ENCODE measurements at places on chromosomes 12 and 14.

- DNase-seq, result no peak
Observed at GRCh38 chr12:4539167-4539870, 629 bp downstream of the RAD51AP1 start.

- no peak for DNase-seq
Observed at GRCh38 chr14:96863327-96863985, 66.3 kb downstream of the VRK1 start.

DNA sequence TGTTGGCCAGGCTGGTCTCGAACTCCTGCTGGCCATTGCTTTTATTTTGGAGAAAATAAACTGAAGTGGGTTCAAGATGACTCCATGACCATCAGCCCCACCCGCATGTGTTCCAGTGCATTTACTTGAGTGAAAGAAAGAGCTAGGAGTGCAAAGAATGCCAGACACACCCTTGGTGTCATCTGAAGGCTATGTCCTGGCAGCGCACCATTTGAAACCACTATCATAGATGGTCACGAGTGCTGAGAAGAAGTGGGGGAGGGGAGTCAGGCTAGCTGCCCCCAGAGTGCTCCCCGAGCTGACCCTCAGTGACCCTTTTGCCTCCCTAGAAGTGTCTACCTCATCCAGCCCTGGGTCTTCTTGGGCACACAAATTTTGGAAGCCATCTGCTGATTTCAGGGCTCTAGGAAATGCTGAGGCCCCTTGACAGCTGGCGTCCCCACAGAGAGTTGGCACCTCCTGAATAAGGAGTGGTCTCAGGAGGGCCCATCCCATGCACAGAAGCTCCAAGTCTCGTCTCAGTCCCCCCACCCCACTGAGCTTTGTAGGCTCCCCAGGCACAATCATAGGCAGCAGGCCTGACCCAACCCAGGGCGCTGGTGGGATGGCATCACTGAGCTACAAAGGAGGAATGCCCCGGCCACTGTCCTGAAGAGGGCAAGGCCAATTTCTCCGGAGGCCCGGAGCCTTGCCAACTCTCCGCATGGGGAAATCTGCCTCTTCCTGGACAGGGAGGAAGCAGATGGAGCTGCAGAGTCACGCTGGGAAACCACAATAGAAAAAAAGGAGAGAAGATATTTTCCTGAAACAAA, 28.0 kb downstream of the PXN start:
- no peak for DNase-seq

DNA sequence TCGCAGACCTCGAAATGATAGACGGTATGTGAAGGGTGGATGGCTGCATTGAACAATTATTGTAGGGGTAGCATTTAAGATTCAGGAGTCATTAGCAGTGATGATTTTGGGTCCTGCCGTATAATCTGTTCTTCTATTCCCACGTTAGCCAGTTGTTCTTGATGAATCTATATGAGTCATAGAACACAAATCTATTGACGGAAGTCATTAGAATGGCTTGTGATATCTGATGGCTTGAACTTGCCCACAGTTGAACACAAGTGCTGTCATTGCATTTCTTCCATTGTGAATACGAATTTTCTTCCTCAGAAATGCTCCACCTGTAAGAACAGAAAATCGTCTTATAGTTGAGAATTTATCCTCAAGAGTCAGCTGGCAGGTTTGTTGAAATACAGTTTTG, 1.9 kb downstream of the SRSF5 start:
- no peak for DNase-seq

- no peak for DNase-seq
Observed at GRCh38 chr12:96437171-96437445, 36.9 kb upstream of the CDK17 start.

GRCh38 chr14:103858063-103858781, 10.8 kb upstream of the PPP1R13B start:
- no peak for DNase-seq

DNA sequence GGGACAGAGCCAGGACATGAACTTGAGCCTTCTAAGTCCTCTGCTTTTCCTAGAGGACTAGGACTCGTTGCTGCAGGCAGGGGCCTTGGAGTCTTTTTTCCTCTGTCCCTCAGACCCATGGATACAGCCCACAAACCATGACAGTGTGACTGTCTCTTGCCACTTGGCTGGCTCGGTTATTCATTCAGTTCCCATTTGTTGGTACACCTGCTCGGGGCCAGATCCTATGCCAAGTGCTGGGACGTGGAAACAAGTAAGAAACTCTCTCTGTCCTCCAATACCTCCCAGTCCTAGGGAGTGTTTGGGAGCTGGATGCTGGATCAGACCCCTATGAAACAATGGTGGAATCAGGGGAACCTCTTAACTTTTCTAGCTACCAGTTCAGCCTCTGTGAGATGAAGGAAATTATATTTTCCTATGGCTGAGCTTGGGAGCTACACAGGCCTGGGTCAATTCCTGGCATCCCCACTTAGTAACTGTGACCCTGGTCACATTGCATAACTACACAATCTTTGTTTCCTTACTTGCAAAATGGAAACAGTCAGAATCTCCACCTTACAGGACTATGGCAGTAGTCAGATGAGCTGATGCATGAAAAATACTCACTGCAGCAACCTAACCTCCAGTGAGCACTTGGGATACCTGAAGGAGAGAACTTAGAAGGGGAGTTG, 106.3 kb upstream of the VRK1 start:
- no peak for DNase-seq

- DNase-seq, result no peak
Observed at GRCh38 chr14:80948291-80948690, 6.8 kb upstream of the CEP128 start.

DNA sequence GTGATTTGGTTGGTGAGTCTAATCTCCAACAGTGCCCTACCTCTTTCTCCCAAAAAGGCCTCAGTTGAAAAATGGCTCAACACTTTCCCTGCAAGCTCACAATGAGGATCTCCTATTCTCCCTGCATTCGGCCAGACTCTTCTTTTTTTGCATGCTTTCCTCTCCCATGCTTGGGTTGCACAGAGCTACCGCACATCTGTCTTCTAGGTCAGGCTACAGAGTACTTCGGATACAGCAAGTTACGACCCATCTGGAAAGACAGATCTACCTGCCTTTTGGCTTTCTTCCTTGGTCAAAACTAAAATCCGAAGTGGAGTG, 305 bp upstream of the SLC16A7 start:
- no peak for DNase-seq

GRCh38 chr12:3456809-3457208, 34.2 kb upstream of the PRMT8 start:
- no peak for DNase-seq
